Activated CD4-positive, CD25-positive, alpha-beta regulatory T cell (primary cell): ENCODE measurements at places on chromosomes 5 and 9.

DNA sequence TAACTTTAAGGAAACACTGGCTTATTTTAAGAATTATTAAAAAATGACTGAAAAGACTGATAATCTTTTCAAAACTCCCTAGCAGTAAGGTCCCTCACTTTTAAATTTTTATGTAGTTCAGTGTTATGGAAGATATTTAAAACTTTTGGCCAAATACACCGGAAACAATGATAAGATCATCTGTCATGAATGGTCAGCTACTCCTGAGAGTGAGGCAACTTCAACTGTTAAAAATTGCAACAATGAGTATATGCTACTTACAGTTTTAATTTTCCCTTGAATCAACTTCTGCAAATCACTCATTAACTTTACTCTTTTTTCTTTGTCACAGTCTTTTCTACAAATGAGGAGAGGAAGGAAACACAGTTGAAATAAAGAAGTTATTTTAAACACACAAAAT, 10.8 kb downstream of the PUM3 start:
- DNase-seq: no peak

- no peak for DNase-seq
Observed at GRCh38 chr9:127030814-127031740, 91.4 kb downstream of the ANGPTL2 start.

GRCh38 chr5:174358276-174358675, 312.8 kb downstream of the NSG2 start:
- no peak for DNase-seq

DNA sequence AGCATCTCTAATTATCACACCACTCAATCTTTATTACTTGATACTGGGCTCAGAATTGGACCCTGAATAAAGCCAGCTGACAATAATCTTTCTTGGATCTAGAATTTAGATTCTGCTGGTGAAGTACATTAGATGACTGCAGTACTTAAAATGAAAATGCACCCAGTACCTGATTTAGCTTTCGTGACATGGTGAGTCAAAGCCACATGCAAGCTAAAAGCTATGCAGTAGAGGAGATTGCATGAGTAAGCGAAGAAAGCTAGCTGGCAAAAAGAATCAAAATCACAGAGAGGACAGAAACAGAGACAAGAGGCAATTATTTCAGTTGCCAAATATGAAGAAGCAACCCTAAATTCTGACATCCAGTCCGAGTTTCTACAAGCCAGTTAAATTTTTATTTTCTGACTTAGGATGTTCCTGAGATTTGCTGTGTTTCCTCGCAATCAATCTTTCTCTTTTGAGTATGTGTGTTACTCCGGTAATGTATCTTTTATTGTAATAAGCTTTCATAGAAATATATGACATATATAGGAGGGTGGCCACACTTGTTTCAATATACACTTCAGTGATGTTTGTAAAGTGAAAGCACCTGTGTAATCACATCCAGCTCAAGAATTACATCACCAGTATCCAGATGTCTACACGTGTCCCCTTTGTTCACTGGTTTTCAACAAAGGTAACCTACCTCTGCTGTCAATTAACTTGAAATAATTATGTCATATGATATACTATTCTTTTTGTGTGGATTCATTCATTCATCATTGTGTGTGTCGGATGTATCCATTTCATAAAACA, 101.7 kb downstream of the CDH18 start:
- no peak for DNase-seq

- no peak for DNase-seq
Observed at GRCh38 chr9:15746905-15747304, 194.1 kb downstream of the CCDC171 start.

GRCh38 chr9:126490214-126490631, 123.5 kb upstream of the LMX1B start:
- DNase-seq: no peak

DNA sequence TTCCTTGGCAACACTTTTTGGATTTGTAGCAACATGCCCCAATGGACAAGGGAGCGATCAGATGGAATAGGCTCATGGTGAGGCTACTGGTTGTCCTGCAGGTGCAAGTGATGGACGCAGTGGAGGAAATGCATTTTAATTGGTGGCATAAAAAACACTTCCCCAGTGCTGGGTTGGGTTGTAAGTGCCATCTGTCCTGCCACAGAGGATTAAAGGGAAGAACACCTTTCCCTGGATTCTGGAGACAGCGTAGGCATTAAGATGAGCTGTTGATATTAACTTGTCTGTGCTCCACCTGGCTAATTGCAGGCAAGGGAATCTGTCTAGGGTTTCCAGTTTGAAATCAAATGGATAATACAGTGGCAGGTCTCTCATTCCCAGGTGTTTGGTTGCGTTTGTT, 173.4 kb downstream of the ZNF462 start:
- DNase-seq: no peak

DNA sequence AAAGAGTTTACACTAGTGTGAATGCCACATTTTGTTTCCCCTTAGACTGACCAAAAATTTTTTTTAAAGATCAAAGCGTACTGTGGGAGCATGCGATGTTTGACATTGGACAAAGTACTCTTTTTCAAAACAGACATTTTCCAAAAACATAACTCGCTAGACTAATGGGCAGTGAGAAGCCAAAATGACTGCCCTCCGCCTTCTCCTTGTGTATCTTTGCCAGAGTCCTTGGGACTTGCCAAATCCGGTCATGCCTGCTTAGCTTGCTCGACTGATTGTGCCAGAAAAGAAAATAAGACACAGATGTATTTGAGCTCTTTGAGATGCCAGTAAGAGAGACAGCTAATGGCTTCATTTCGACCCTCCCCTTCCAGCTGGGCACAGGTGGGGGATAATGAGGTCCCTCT, 157.5 kb downstream of the MAPKAP1 start:
- no peak for DNase-seq
